GM20000 (cell line): ENCODE measurements at places on chromosomes 1 and 21.

GRCh38 chr1:203327684-203328457 lies 22.6 kb downstream of the BTG2 start:
- DNase-seq: peak; percentile 71

GRCh38 chr1:23930861-23931490 lies 17.8 kb upstream of the CNR2 start:
- peak; percentile 44 for DNase-seq

GRCh38 chr1:247840818-247841217 lies 878 bp downstream of the OR11L1 start:
- no peak for DNase-seq

DNA sequence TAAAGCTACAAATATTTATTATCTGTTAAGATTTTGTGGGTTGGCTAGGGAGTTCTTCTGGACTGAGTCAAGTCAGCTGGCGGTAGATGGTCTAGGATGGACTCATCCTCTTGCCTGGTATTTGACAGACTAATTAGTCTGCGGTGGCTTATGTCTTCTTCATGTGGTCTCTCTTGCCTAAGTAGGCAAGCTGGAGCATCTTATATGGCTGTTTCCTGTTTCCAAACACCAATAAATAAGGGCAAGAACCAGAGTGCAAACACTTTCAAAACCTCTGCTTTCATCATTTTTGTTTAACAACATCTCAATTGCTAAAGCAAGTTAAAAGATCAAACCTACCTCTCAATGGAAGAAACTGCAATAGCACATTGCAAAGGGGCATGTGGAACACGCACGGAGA lies 484.8 kb downstream of the PTPRC start:
- DNase-seq: no peak

DNA sequence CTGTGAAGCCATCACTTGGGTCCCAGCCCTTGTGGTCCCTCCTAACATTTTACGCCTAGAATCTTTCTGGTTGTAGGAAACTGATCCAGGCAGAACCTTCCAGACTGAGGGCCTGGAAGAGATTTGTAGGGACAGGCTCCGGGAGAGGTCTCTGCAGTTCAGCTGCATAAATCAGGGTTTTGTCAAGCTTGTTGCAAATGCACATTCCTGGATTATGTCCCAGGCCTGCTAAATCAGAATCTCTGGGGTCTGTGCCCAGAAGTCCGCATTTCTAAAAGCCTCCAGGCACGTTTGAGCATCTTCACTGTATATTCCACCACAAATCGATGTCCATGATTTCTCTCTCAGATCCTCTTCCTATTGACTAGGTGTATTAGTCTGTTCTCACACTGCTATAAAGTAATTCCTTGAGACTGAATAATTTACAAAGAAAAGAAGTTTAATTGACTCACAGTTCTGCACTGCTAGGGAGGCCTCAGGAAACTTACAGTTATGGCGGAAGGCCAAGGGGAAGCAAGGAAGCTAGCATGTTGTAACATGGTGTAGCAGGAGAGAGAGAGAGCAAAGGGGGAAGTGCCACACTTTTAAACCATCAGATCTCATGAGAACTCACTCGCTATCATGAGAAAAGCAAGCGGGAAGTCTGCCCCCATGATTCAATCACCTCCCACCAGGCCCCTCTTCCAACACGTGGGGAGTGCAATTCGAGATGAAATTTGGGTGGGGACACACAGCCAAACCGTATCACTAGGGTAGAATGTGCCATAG lies 1.2 kb upstream of the FHAD1 start:
- no peak for DNase-seq

DNA sequence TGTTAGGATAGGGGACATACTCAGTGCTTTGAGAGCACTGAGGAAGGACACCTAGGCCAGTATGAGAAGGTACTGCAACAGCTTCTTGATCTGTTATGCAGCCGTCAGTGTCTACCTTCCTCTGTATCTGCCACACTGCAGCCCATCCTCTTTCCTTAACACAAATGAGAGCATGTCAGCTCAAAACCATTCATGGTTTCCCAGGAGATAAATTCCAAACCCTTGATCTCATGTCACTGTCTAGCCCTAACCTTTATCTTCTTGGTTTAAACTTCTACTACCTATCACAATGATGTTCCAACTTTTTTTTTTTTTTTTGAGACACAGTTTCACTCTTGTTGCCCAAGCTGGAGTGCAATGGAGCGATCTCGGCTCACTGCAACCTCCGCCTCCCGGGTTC lies 1.4 kb downstream of the ZMYND12 start:
- DNase-seq: no peak

DNA sequence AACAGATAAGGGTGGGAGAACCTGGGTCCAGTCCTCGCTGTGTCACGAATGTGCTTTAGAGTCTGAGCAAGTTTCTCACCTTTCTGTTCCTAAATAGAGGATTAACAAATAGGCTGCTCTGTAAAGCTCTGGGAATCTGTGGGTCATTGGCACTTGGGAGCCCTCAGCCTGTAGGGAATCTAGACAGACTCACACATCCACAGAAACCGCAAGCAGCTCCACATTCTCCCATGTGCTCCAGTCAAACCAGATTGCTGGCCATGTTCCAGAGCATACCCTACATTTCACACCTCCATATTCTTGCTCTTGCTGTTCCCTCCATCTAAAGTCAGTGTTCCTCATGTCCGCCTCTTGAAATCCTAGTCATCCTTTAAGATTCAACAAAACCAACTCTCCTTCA lies 7.8 kb upstream of the AHCYL1 start:
- no peak for DNase-seq

DNA sequence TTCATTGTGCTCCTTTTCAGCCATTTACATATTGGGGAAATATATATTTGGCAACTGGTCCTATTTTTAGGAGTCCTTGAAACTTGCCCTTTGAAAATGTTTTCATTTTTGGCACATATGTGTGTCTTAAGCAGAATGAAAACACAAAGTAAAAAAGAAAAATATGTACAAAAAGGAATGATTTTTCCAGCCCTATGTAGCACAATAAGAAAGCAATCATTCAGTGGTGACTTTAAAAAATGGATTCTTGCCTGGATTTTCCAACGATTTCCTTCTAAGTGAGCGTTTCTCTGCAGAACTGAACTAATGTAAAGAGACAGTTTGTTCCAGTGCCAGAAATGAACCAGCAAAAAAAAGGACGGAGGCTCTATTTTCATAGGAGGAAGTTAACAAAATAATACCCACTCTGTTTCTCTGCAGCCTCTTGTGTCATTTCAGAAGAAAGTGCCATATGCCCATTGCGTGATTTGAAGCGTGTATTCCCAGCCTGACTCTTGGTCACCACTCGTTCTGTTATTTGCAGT lies 340.1 kb downstream of the SETD4 start:
- DNase-seq: no peak

DNA sequence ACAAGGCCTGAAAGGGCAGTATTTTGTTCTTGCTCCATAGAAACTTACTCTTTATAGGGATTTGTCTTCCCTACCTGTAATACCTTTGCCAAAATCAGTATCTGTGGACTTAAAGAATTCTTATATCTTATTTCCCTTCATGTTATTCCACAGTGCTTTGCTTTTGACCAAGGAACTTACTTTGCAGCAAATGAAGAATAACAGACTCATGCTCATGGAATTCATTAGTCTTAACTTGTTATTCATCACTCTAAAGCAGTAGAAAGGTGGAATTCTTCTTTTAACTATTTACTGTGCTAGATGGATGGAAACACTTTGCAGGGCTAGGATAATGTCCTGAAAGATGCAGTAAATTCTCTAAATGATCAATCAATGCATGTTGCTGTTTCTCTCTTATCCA lies 45.9 kb downstream of the DUSP10 start:
- DNase-seq: no peak

GRCh38 chr1:197598935-197599334 lies 176.3 kb downstream of the DENND1B start:
- no peak for DNase-seq

DNA sequence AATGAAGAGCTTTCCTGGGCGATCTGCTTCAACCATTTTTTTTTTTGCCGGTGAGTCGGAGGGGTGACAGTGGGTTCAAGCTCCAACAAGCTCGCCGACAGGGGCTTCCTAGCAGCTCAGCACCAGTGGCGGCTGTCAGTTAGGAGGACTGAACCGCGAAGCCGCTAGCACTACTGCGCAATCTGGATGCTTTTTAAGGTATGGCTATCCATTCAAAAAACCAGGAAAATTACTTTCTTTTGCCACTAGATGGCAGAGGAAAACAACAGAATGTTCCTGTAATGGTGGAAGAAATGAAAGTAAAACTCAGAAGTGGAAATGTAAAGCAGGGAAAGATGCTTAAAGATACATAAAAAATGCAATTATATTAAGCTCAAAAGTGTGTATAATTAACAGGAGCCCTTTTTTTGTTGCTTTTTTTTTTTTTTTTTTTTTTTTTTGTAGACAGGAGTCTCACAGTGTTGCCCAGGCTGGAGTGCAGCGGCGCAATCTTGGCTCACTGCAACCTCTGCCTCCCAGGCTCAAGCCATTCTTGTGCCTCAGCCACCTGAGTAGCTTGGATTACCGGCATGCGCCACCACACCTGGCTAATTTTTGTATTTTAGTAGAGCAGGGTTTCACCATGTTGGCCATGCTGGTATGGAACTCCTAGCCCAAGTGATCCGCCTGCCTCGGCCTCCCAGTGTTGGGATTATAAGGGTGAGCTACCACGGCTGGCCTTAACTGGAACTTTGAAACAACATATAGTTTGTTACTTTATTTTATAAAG lies 8.5 kb downstream of the KYAT3 start:
- DNase-seq: peak; percentile 30

GRCh38 chr1:93251966-93252365 lies 71.4 kb downstream of the CCDC18 start:
- no peak for DNase-seq

DNA sequence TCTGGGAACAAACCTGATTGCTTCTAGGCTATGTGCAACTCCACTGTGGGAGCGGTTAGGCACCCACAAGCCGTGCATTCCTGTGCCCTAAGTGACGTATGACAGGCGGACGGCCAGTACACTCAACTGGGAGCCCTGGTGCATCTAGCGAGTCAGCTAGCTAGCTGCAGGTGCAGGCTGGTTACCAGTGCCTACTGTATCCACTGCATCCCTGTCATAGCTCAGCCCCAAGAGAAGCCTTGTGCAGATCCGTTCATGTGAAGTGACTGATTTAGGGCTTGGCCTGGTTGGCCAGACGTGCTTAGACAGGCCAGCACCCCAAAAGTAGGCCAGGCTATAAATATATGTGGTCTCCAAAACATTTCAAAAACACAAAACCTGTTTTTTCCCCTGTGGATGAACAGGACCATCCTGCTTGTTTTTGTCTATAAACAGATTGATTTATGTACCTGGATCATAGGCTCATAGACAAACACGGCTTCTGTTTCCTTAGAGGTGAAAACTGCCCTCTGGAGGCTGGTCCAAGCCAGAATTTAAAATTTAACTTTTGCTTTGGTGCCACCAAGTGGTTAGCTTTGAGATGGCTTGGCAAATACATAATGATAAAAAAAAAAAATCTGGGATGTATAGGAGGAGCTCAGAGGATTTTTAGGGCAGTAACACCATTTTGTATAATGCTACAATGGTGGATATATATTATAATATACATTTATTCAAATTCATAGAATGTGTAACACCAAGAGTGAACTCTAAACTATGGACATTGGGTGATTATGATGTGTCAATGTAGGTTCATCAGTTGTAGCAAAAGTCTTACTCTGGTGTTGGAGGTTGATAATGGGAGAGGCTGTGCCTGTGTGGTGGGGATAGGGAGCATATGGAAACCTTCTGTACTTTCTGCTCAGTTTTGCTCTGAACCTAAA lies 68.5 kb downstream of the GIPC2 start:
- peak; percentile 62 for DNase-seq

GRCh38 chr1:59733443-59734141 lies 81.2 kb upstream of the HOOK1 start:
- no peak for DNase-seq

- no peak for DNase-seq
These were observed 106.7 kb downstream of the SCMH1 start for GRCh38 chr1:41135196-41135947.

DNA sequence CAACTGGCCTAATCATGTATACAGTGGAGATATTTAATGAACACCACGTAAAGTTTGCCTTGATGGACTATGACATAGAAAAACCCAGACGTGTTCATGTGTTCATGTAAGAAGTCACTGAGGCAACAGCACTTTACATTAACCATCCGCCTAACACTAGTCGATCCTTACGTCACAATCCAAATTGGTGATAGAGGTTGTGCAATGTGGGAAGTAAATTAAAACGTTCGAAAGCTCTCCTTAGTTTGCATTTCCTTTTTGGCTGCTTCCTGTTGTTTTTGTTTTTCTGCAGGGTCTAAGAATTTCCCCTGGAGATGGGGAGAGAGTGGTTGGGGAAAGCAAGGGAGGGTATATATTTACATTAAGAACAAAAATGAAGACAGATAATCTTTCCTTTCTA lies 587.5 kb upstream of the ADGRL2 start:
- DNase-seq: no peak

- DNase-seq: no peak
These were observed 16.7 kb downstream of the COL8A2 start for GRCh38 chr1:36108314-36108713.

DNA sequence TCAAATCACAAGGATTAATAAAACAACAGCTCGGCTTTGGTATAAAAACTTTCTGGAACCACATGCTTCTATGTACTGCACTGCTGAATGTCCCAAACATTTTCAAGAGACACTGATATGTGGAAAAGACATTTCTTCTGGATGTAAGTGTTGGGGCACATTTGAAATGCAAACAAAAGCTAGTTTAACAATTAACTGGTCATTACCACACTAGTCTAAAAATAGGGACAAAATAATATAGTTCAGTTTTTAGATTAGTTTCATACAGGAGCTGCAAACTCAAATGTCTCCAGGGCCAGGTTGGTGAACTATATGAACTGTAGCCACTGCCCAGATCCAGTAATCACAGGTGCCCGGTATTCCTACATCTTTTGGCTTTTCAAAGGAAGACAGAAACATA lies 3.2 kb downstream of the IL23R start:
- no peak for DNase-seq

DNA sequence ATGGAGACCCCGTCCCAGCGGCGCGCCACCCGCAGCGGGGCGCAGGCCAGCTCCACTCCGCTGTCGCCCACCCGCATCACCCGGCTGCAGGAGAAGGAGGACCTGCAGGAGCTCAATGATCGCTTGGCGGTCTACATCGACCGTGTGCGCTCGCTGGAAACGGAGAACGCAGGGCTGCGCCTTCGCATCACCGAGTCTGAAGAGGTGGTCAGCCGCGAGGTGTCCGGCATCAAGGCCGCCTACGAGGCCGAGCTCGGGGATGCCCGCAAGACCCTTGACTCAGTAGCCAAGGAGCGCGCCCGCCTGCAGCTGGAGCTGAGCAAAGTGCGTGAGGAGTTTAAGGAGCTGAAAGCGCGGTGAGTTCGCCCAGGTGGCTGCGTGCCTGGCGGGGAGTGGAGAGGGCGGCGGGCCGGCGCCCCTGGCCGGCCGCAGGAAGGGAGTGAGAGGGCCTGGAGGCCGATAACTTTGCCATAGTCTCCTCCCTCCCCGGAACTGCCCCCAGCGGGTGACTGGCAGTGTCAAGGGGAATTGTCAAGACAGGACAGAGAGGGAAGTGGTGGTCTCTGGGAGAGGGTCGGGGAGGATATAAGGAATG lies 505 bp downstream of the LMNA start:
- peak; percentile 53 for DNase-seq

DNA sequence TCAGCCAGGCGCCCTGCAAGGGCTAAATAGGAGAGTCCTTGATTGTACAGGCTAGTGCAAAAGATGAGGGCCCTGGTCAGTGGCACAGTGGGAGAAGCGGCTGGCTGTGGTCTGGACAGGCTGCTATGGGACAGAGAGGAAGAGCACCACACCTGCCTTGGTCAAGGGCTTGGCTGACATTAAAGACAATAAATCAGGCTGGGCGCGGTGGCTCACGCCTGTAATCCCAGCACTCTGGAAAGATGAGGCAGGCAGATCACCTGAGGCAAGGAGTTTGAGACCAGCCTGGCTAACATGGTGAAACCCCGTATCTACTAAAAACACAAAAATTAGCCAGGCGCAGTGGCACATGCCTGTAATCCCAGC lies 62.9 kb downstream of the NID1 start:
- DNase-seq: no peak
